Hematopoietic multipotent progenitor cell treated with erythropoietin and hydrocortisone succinate and interleukin-3 and kit ligand, for 15 days (in vitro differentiated cells): ENCODE measurements at places on chromosomes 5 and 9.

DNA sequence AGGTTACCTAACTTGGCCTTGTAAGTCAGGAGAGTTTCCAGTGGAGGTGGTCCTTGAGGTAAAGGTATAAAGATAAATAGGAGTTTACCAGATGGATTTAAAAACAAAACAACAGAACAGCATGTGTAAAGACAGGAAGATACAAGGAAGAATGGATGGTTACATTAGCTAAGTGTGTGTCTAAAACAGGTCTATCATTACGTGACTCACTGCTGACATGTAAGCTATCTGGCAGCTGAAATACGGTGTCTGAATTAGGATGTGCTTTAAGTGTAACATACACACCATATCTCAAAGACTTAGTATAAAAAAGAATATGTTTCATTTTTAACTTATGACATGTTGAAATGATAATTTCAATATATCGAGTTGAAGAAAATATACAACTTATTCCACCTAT lies 405.1 kb upstream of the ADAMTSL1 start:
- DNase-seq = no peak

DNA sequence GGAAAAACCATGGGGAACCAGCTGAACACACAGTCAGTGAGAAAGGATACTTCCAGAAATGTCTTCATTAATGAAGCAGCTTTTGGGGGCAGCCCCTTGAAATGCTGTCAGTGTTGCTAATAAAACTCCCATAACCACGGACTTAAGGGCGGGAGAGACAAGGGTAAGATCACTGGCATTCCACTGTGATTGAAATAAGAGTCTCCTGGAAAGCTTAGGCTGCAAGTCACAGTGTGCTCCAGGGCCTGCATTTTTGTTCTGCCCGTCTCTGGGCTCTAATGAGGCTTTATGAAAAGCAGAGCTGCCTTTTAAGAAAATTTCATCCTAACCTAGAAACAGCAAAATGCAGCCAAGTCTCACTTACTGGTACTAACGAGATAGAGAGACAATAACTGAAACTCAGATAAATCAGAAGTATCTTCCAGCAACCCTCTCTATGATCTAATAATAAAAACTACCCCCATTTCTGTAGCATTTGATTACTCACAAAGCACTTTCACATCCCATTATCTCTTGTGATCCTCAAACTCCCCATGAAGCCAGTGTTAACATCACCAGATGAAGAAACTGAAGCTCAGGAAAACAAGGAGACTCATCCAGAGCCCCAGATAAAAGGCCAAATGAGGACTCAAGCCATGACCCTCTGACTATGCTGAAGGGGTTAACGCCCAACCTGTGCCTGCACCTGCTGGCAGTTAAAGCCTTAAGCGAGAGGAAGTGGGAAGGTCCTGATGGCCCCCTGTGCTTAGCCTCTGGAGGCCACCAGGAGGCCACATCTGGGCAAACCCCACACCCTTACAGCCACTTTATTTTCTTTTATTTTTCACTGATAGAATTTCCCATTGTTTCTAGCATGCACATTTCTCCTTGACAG lies 37.5 kb downstream of the SPOCK1 start:
- DNase-seq = no peak

DNA sequence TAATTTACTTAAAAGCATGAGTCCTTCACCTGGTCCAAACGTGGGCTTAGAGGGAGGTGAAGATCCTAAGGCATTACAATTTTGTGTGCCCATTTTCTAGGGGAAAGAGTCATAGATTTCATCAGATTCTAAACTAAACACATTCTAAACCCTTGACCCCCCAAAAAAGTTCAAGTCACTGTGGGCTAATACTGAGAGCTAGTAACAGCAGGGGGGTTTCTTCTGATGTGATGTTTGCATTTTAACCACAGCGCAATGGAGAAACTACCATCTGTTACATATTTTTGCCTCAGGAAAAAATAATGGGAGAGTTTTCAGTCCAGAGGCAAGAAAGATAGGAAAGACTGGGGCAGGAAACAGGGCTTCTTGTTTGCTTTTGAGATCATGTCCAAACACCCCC lies 110.8 kb upstream of the SLC1A3 start:
- DNase-seq = no peak

GRCh38 chr5:67206929-67207328 lies 10.3 kb upstream of the CD180 start:
- DNase-seq = no peak

GRCh38 chr5:18699681-18700080 lies 1065.4 kb downstream of the TAF11L14 start:
- no peak for DNase-seq

GRCh38 chr5:158600679-158601078 lies 499.0 kb downstream of the EBF1 start:
- DNase-seq = no peak

GRCh38 chr5:139950436-139950835 lies 92.7 kb downstream of the NRG2 start:
- DNase-seq = no peak

DNA sequence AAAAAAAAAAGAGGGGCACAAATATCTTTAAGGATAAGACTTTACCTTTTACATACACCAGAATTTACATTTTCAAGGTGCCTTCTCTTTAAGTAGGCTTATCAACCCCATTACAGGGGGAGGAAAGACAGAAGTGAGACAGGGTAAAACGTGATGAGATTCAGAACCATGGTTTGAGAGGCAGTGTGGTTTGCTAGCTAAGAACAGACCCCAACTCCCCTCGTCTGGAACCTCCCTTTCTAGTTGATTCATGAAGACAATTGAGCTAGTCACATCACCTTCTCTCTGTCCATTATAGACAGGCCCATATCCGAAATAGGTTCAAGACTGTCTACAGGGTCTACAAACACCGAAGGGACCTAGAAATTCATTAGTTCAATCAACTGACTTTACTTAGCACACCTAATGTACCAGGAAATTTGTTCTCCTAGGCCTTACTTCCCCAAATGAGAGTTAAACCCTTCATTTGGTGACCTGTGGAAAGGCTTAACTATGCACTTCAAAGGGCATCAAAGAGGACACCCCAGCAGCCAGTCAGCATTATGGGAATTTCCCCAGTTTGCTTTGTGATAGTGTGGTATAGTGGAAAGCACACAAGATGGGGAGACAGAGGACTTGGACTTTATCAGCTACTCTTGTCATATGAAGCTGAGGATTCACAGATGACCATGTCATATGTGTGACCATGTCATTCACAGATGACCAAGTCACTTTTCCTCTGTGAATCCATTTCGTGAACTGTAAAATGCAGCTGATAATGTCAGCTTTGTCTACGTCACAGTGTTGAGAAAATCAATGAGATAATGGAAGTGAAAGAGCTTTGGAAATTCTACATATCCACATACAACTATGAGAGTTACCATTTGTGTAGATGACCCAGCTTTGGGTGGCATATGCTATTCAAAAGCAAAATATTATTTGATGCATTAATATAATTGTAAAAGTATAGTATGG lies 40.2 kb upstream of the CYFIP2 start:
- no peak for DNase-seq

GRCh38 chr9:16485160-16485559 lies 385.3 kb downstream of the BNC2 start:
- DNase-seq = no peak

GRCh38 chr5:41447650-41448510 lies 62.5 kb downstream of the PLCXD3 start:
- no peak for DNase-seq

DNA sequence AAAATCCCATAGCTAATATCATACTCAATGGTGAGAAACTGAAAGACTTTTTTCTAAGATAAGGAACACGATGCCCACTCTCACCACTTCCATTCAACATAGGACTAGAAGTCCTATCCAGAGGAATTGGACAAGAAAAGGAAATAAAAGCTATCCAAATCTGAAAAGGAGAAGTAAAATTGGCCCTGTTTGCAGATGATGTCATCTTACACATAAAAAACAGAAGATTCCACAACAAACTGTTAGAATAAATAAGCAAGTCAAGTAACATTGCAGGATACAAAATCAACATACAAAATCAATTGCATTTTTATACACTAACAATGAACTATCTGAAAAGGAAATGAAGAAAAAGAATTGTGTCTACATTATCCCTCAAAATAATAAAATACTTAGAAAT lies 308.0 kb downstream of the MCTP1 start:
- DNase-seq = no peak

- no peak for DNase-seq
Observed at GRCh38 chr5:61632064-61632463, 300.0 kb downstream of the ZSWIM6 start.

- DNase-seq = no peak
Observed at GRCh38 chr5:178778919-178779318, 48.5 kb upstream of the ZNF354A start.

GRCh38 chr5:93681432-93681831 lies 60.0 kb downstream of the POU5F2 start:
- DNase-seq = peak; percentile 32
